ENCODE measurements at places on chromosomes 2 and 18.
A peak's percentile ranks its signal among the peaks of the same experiment; 100 is the strongest.

DNA sequence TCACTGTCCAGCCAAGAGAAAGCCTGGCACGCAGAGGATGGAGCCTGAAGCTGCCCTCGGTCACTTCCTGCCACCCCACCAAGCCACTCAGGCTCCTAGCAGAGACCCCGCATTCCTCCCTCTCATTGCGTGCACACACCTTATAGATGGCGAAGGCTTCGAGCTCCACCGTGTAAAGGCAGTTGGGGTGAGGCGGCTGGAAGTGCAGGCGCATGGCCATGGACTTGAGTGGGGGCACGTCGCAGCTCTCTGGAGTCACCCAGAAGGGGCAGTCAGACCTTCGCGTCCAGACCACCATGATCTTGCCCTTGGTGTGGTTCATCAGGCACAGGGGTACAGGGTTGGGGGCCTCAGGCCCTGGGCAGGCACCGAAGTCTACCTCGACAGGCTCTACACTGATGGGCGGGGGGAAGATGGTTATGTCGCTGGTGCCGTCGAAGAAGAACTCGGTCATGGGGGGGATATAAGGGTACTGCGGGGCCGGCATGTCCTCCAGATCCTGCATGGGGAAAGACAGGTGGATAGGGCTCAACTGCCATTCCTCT, 13.7 kb downstream of the CFAP65 start:
- no peaks in the 10 kb centered on the region for H3K4me1 ChIP-seq
- DNase-seq, result peak; percentile 69
- H3K36me3 ChIP-seq, result no peaks in the 10 kb centered on the region
- no peak overlapping the region for H3K27ac ChIP-seq
- peaks cover 31% of the 10 kb centered on the region for H3K27me3 ChIP-seq
- no peak overlapping the region for H3K4me3 ChIP-seq

DNA sequence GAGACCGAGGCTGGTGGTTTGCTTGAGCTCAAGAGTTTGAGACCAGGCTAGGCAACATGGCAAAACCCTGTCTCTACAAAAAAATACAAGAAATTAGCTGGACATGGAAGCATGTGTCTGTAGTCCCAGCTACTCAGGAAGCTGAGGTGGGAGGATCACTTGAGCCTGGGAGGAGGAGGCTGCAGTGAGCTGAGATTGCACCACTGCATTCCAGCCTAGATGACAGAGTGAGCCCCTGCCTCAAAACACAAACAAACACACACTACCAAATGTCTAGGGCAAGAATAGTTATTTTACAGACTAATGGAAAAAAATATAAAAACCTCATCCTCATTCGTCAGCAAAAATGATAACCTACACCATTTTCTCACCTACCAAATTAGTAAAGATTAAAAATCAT, 15.3 kb downstream of the BUB1 start:
- no peak overlapping the region for H3K27ac ChIP-seq
- peaks cover 6% of the 10 kb centered on the region for H3K36me3 ChIP-seq
- H3K27me3 ChIP-seq, result no peaks in the 10 kb centered on the region
- H3K4me3 ChIP-seq, result no peak overlapping the region
- no peak for DNase-seq

DNA sequence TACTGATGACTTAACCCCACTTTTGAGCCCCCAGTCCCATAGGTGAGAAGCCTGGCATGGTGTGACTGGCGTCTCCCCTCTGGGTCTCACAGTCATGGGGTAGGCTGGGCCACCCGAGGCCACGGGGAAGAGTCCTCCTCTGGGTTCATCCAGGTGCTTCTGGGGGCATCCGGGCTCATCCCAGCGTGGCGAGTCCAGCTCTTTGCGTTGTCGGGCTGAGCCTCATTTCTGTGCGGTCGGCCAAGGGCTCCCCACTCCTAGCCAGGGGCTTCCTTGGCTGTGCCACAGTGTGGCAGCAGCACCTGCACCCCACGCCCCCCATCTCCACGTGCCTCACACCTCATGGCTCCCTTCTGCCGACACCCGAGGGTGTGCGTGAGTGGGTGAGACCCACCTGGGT, 27.6 kb upstream of the SNED1 start:
- no peak overlapping the region for H3K27ac ChIP-seq
- H3K27me3 ChIP-seq, result no peaks in the 10 kb centered on the region
- H3K36me3 ChIP-seq, result no peaks in the 10 kb centered on the region
- H3K4me3 ChIP-seq, result no peak overlapping the region

- DNase-seq, result no peak
- no peak overlapping the region for H3K4me3 ChIP-seq
- no peaks in the 10 kb centered on the region for H3K36me3 ChIP-seq
- H3K27me3 ChIP-seq, result peaks cover 24% of the 10 kb centered on the region
Observed at GRCh38 chr2:16012029-16012596, 71.8 kb downstream of the MYCN start.

GRCh38 chr2:35428548-35428947, 927.0 kb upstream of the CRIM1 start:
- no peak overlapping the region for H3K27ac ChIP-seq
- H3K36me3 ChIP-seq, result no peaks in the 10 kb centered on the region
- H3K4me3 ChIP-seq, result no peak overlapping the region
- DNase-seq, result no peak
- H3K4me1 ChIP-seq, result no peaks in the 10 kb centered on the region
- H3K27me3 ChIP-seq, result no peaks in the 10 kb centered on the region

DNA sequence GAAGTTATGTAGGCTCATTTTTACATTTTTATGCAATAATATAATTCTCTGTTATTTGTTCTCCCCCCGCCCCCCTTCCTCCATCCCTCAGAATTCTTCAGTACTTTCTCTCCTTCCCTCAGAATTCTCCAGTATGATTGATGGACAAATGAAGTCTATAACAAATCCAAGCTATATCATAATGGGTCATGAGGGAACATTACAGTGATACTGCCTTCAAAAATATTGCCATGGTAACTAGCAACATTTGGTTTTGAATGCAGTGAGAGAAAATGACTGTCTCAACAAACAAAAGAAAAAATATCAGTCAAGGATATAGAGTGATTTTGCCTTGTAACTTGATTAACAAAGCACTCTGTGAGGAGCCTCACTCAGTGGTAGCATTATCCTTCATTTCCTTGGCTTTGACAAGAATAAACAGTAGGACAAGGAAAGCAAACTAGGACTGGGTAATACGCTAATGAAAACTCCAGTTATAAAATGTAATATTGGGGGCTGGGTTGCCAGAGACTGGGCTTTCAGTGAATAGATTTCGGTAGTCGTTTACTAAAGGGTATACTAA, 392.9 kb upstream of the CRIM1 start:
- H3K4me3 ChIP-seq, result no peak overlapping the region
- no peaks in the 10 kb centered on the region for H3K27me3 ChIP-seq
- no peaks in the 10 kb centered on the region for H3K4me1 ChIP-seq
- DNase-seq, result no peak
- no peaks in the 10 kb centered on the region for H3K36me3 ChIP-seq

GRCh38 chr2:239381709-239382134, 19.1 kb downstream of the HDAC4 start:
- no peak overlapping the region for H3K4me3 ChIP-seq
- no peaks in the 10 kb centered on the region for H3K27me3 ChIP-seq
- H3K36me3 ChIP-seq, result no peaks in the 10 kb centered on the region
- H3K4me1 ChIP-seq, result peaks cover 44% of the 10 kb centered on the region
- peak overlapping the region; percentile 84 for H3K27ac ChIP-seq
- peak; percentile 77 for DNase-seq

- no peak overlapping the region for H3K27ac ChIP-seq
- no peaks in the 10 kb centered on the region for H3K36me3 ChIP-seq
- DNase-seq, result no peak
- no peaks in the 10 kb centered on the region for H3K27me3 ChIP-seq
Observed at GRCh38 chr2:12226653-12227052, 480.2 kb downstream of the LPIN1 start.

- DNase-seq, result no peak
- no peak overlapping the region for H3K4me3 ChIP-seq
- H3K4me1 ChIP-seq, result no peaks in the 10 kb centered on the region
- H3K27me3 ChIP-seq, result no peaks in the 10 kb centered on the region
Observed at GRCh38 chr2:202545523-202545922, 89.2 kb upstream of the FAM117B start.

DNA sequence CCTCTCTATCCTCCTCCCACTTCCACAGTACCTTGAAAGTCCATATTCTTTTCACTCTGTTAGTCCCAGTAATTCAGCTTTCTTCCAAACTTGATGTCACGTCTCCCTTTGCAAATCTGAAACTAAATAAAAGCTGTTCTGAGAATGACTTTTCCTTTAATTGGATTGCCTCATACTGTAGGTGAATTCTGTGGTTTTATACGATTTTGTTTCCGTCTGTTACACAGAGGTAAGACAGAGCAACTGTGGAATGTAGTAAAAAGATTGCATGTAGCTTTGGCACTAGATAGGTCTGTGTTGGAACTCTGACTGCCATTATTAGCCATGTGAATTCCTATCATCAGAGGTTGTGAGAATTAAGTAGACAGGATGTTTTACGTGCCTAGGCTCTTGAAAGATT, 25.9 kb downstream of the MALT1 start:
- no peaks in the 10 kb centered on the region for H3K27me3 ChIP-seq
- no peaks in the 10 kb centered on the region for H3K4me1 ChIP-seq
- H3K27ac ChIP-seq, result no peak overlapping the region
- no peak for DNase-seq

DNA sequence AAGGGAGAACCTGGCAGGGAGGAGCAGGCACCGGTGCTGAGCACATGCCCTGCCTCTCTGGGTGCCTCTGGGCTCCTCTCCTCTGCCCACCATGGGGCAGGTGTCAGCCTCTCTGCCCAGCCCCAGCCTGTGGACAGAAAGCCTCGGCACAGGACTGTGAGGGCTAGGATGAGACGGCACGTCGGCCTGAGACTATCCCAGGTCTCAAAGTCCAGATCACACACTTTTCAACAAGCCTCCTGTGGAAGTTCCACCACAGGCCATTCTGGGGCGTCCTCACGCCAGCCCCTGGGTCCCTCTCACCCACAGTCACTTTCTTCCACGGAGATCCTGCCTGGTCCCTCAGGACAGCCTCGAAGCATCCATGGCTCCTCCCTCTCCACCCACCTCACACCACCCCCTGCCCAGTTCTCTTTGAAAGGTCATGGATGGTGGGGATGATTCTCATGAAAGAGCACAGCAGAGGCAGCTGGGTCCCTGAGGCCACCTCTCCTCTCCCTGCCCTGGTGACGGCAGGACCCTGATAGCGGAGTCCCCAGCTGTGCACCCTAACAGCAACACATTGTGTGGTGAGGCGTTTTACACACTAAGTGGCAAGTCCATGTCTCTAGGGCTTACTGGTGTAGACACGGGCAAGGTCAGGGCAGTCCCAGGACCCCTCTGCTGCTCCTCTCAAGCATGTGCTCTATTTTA, 569.4 kb upstream of the SALL3 start:
- no peak overlapping the region for H3K4me3 ChIP-seq
- no peaks in the 10 kb centered on the region for H3K4me1 ChIP-seq
- H3K36me3 ChIP-seq, result no peaks in the 10 kb centered on the region
- no peaks in the 10 kb centered on the region for H3K27me3 ChIP-seq

DNA sequence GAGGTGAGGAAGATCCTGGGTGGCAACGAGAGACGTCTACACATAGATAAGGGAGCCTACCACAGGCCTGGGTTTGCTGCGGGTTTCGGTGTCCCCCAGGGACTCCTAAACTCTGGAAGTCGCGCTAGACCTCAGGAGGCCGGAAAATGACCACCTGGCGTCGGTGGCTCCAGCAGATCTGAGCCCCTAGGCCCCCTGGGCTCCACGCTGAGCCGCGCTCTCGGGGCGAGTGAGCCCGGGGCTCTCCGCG, 987 bp upstream of the DLX1 start:
- DNase-seq, result no peak
- peaks cover 50% of the 10 kb centered on the region for H3K27me3 ChIP-seq
- H3K27ac ChIP-seq, result no peak overlapping the region
- H3K36me3 ChIP-seq, result no peaks in the 10 kb centered on the region
- H3K4me1 ChIP-seq, result peaks cover 20% of the 10 kb centered on the region
- H3K4me3 ChIP-seq, result peak overlapping the region; percentile 69

DNA sequence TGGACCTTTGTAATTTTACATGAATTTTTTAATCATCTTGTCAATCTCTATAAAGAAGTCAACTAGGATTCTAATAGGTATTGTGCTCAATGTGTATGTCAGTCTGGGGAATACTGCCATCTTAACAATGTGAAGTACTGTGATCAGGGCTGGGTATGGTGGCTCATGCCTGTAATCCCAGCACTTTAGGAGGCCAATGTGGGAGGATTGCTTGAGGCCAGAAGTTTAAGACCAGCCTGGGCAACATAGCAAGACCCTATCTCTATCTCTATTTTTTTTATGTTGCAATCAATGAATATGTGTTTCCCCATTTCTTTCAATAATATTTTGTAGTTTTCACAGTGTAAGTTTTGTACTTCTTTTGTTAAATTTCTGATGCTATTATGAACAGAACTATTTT, 185.0 kb downstream of the DYM start:
- DNase-seq, result no peak
- no peaks in the 10 kb centered on the region for H3K4me1 ChIP-seq
- no peaks in the 10 kb centered on the region for H3K27me3 ChIP-seq
- peaks cover 14% of the 10 kb centered on the region for H3K36me3 ChIP-seq
- no peak overlapping the region for H3K27ac ChIP-seq

DNA sequence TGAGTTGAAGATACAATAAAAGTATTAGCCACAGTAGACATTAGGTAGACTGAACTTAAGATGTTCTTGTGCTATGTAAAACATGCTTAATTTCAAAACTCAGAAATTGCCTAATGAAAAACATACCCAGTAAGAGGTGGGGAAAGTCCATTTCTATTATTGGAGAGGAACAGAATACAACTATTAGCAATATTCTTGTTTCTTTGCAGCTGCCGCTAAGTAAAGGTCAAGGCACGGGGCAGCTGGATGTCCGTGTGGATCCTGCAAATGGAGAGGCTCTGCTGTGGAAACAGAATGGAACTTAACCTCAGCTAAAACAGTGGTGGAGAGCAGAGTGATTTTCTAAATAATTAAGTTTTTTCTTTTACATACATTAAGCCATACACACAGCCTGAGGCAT, 139.2 kb upstream of the ARHGAP28 start:
- no peak for DNase-seq
- H3K27me3 ChIP-seq, result no peaks in the 10 kb centered on the region
- H3K36me3 ChIP-seq, result no peaks in the 10 kb centered on the region
- H3K4me1 ChIP-seq, result peaks cover 37% of the 10 kb centered on the region

GRCh38 chr2:208047840-208048239, 22.5 kb upstream of the PLEKHM3 start:
- H3K27ac ChIP-seq, result no peak overlapping the region
- H3K4me3 ChIP-seq, result no peak overlapping the region
- H3K27me3 ChIP-seq, result no peaks in the 10 kb centered on the region
- no peaks in the 10 kb centered on the region for H3K4me1 ChIP-seq
- no peak for DNase-seq

- peaks cover 9% of the 10 kb centered on the region for H3K4me1 ChIP-seq
- H3K36me3 ChIP-seq, result no peaks in the 10 kb centered on the region
- H3K27ac ChIP-seq, result peak overlapping the region; percentile 10
- no peak overlapping the region for H3K4me3 ChIP-seq
Observed at GRCh38 chr2:64998658-64999061, 9.5 kb downstream of the SLC1A4 start.

GRCh38 chr2:151269798-151270568, 8.3 kb upstream of the RBM43 start:
- no peak overlapping the region for H3K27ac ChIP-seq
- no peak overlapping the region for H3K4me3 ChIP-seq
- no peak for DNase-seq
- H3K27me3 ChIP-seq, result no peaks in the 10 kb centered on the region
- H3K4me1 ChIP-seq, result no peaks in the 10 kb centered on the region

All from spleen (tissue), 13 donors.